ENCODE measurements at places on chromosomes 12 and 14. TPM values are rescaled to one million over a fixed set of nuclear protein-coding genes. Genes with fewer than 3 reads are reported as not detected.

The ACOT2 gene
- total RNA-seq: 17.6 TPM

The ZNF219 gene
- total RNA-seq: 62.1 TPM

The ARG2 gene
- 5.0 TPM for total RNA-seq

The SIRT4 gene
- 0.83 TPM for total RNA-seq

DNA sequence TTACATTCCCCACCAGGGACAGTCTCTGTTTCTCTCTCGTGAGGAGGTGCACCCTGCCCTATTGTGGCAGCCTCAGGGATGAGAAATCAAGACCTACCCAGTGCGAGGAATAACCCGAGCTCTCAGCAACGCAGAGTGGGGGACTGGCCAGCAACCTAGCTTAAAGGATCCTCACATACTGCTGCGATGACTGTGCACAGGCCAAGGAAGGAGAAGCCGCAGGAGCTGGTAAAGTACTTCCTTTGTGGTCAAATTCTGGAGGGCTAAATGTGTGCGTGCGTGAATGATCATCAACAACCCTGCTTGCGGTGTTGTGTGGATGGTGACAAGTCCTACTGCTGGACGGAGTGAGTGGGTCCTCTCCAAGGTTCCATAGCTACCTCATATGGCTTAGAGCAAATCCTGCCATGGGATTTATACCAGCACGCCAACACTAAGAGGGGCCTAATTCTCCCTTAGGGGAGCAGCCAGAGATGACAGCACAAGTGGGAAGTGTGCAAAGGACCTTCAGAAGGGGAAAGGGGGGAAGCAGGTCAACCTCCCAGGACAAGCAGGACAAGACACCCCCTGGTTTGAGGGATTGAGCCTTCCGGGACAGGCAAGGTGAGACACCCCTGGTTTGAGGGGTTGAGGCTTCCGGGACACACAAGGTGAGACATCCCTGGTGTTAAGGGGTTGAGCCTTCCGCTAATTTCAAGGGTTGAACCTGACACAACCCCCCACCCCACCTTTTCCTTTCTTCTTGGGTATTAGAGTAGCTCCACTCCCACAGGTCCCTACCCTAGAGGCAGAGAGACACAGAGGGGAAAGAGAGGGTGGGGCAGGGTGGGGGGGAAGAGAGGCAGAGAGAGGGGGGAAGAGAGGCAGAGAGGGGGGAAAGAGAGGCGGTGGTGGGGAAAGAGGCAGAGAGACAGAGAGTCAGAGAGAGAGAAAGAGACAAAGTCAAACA is 58.8 kb upstream of the AP4S1 start:
- DNase-seq: peak; percentile 7

GRCh38 chr12:52581066-52581465 is 7.4 kb upstream of the KRT74 start:
- DNase-seq: no peak
